GM23338 (cell line): ENCODE measurements at places on chromosomes 12 and 14. TPM values are rescaled to one million over a fixed set of nuclear protein-coding genes. Genes with fewer than 3 reads are reported as not detected.

TMEM229B gene
- total RNA-seq, result 1.6 and 2.4 TPM in 2 replicates

GRCh38 chr12:53288322-53288721, 7.0 kb upstream of the PFDN5 start:
- no peak overlapping the region for H3K27ac ChIP-seq
- H3K36me3 ChIP-seq, result peaks cover 28% of the 10 kb centered on the region
- H3K27me3 ChIP-seq, result no peaks in the 10 kb centered on the region
- no peak for DNase-seq

- H3K4me3 ChIP-seq, result no peak overlapping the region
- no peaks in the 10 kb centered on the region for H3K27me3 ChIP-seq
- no peaks in the 10 kb centered on the region for H3K36me3 ChIP-seq
- DNase-seq, result no peak
- no peak overlapping the region for H3K27ac ChIP-seq
Observed at GRCh38 chr12:47272412-47273190, 192.8 kb upstream of the AMIGO2 start.

- H3K27me3 ChIP-seq, result no peaks in the 10 kb centered on the region
- no peak overlapping the region for H3K27ac ChIP-seq
- peak; percentile 86 for DNase-seq
- H3K4me1 ChIP-seq, result no peaks in the 10 kb centered on the region; the same call in 1 of the 2 replicates
- no peak overlapping the region for H3K4me3 ChIP-seq
Observed at GRCh38 chr14:99628887-99629618, 15.9 kb upstream of the HHIPL1 start.

DNA sequence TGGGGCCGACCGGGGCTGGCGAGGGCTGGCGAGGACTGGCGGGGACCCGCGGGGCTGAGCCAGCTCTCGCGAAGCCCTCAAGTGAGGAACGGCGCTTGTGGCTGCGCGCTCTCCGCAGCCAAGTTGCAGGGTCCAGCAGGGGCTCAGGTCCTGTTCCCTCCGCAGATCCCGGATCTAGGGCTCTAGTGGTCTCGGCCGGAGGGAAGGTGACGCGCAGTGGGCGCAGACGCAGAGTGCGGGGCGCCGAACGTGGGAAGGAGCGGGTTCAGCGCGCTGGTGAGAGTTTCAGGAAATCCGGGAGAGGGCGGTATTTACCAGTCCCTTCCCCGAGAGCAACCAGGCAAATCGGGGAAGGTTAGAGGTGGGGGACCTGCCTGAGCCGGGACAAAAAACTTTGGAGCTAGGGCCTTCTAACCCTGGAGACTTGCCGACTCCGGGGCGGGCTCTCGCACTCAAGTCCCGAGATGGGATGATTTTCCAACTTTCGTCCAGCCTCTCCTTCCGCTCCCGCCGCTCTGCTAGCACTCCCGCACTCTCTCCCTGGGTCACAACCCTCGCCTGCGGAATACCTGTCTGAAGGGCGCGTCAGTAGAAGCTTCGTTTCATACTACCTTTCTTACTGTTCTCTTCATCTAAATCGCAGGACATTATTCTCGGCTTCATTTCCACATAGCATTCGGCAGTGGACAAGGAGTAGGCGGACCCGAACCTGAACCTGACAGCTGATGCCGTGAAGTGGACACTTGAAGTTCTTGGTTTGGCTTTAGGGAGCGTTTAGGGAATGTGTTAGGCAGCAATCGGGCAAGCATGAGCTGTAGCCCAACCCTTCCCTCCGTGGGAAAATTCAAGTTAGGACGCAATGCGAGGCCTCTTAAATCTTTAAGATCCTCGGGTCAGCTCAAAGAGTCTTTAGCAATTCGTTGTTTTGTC, 13.6 kb upstream of the PAX9 start:
- no peaks in the 10 kb centered on the region for H3K36me3 ChIP-seq
- DNase-seq, result peak; percentile 91
- peak overlapping the region; percentile 65 for H3K4me3 ChIP-seq

DNA sequence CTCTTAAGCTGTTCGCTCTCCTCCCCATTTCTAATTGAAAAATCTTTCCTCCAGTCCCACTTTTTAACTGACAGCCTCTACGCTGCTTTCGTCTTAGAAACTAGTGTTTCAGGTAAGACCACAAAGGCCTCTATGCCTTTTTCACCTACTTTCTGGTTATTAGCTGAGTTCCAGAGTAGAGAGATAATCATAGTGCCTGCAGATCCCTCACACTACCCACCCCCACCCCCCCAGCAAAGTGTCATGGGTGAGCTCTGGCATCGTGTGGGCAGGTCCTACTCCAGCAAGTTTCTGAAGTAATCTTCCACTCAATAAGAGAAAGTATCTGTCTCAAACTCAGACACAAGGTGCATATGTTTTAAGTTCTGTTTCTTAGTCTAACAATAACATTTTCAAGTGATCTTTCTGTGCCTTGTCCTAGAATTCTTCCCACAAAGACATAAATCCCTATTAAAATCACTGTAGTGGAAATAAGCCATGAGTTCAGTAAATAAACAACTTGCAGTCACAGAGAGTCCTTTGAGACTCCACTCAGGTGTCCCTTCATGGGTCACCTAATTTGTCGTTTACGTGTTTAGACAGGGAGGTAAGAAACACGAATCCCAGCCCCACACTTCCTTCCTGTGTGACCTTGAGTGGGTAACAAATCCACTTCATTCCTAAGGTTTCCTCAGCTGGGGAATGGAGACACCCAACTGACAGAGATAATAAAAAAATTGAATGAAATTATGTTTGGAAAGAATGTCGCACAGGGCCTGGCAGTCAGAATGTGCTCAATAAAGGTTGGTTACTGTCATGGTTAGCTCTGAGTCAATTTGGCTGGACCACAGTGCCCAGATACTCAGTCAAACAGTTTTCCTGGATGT, 228.9 kb upstream of the CAND1 start:
- no peak overlapping the region for H3K27ac ChIP-seq
- no peak for DNase-seq
- H3K36me3 ChIP-seq, result no peaks in the 10 kb centered on the region
- peaks cover 21% of the 10 kb centered on the region; the same call in 1 of the 2 replicates for H3K27me3 ChIP-seq

DNA sequence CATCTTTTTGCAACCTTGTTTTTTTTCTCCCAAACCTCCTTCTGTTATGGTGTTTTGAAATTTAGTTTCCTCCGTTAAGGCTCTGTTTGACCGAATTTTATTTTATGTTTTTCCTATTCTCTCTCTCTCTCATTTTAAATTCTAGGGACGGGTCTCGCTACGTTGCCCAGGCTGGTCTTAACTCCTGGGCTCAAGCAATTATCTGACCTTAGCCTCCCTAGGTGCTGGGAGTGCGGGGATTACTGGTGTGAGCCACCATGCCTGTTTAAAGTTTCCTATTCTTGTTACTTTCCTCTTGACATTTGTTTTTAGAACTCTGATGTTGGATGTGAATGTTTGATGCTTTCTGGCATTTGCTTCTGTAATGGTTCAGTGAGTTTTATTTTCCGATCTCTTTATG, 1.0 kb downstream of the ZC3H14 start:
- DNase-seq, result peak; percentile 10
- peaks cover 13% of the 10 kb centered on the region for H3K4me1 ChIP-seq
- H3K36me3 ChIP-seq, result peaks cover 14% of the 10 kb centered on the region
- no peaks in the 10 kb centered on the region for H3K27me3 ChIP-seq
